HuH-7 (cell line): ENCODE measurements at places on chromosomes 3 and 15.

GRCh38 chr15:34791701-34792100, 3.6 kb downstream of the ACTC1 start:
- no peak for DNase-seq

- no peak for DNase-seq
Measured at GRCh38 chr15:98530570-98530969, 117.8 kb upstream of the IGF1R start.

DNA sequence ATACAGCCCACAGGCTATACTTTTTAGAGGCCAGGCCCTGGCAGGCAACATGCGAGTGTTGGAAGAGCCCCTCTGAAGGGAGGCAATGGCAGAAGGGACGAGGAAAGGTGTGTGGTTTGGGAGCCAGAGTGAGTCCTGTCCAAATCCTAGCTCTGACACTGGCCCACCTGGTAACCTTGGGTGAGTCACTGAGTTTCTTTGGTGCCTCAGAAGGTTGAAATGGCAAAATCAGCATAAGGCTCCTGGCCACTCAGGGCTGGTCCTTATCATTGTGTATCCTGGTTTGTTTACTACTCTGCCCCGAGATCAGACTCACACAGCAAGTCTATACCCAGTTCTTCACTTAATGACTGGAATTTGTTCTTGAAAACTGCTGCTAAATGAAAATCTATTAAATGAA, 71.4 kb upstream of the TLE3 start:
- DNase-seq: no peak

DNA sequence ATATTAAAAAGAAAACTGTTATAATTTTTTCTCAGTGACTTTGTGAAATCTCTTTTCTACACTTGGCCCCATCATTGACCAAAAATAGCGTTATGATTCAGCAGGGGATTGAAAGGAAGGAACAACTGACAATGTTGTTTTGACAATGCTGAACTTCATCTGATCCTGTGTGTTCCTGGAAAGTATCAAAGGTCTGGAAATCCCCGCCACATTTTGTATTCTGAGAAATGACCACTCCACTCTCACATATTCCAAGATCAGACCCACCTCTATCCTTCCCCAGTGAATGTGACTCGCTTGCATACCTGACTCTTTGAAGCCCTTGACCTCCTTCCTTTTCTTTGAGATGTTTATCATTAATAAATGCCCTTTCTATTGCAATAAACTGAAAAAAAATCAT, 9.7 kb upstream of the RIOX2 start:
- no peak for DNase-seq

DNA sequence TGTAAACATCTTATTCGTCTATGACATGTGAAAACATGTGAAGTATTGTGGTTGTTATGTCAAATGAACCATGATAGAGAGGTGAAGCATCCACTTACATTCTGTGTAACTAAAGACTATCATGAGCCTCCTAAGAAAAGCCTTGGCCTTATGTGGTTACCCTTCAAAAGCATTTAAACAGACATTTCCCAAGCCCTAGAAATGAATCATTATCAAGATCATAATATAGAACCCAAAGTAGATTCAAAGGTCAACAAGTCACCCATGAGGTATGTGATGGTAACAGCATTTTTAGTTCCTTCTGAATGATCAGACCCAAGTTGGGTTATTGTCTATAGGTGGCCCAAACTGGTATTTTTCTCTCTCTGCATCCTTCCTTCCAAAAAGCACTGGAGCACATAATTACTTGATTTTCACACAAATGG, 408.0 kb downstream of the TBL1XR1 start:
- DNase-seq: no peak

GRCh38 chr3:69647081-69647480, 92.2 kb upstream of the MITF start:
- DNase-seq: no peak

GRCh38 chr15:92638291-92638708, 17.3 kb downstream of the FAM174B start:
- no peak for DNase-seq

- no peak for DNase-seq
Measured at GRCh38 chr3:147269907-147270306, 136.4 kb downstream of the ZIC4 start.

- no peak for DNase-seq
Measured at GRCh38 chr3:29329986-29330890, 49.4 kb downstream of the RBMS3 start.

DNA sequence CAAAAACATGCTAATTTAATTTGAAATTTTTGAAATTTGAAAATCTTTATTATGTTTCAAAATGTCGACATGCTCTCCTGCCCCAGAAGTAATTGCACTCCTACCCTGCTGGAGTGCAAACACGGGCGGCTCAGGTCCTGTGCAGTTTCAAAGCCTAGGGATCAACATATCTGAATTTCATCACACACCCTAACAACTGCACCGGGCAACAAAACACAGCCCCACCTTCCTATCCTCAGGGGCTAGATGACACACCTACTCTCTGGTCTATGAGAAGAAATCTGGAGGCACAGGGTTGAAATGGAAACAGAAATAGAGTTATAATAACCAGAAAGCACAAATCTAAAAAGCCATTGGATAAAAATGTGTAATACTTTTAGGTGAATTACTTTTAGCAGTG, 61.4 kb downstream of the BFSP2 start:
- peak; percentile 75 for DNase-seq

DNA sequence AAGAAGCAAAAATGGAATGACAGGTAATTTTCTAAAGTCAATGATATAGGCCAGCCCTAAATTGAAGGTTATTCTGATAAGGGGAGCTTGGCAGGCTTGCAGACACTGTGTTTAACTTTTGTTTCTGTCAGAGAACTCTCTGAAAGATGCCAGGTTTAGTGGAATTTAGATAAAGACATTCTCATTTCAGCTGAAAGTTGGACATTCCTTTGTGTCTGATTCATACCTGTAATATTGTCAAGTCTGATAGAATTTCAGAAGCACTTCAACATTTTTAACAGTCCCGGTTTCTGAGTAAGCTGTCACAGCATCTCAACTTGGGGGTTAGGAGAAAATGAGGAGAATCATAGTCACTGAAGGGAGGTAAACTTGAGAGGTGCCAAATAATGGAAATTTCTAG, 84.0 kb downstream of the DIPK2A start:
- DNase-seq: no peak

DNA sequence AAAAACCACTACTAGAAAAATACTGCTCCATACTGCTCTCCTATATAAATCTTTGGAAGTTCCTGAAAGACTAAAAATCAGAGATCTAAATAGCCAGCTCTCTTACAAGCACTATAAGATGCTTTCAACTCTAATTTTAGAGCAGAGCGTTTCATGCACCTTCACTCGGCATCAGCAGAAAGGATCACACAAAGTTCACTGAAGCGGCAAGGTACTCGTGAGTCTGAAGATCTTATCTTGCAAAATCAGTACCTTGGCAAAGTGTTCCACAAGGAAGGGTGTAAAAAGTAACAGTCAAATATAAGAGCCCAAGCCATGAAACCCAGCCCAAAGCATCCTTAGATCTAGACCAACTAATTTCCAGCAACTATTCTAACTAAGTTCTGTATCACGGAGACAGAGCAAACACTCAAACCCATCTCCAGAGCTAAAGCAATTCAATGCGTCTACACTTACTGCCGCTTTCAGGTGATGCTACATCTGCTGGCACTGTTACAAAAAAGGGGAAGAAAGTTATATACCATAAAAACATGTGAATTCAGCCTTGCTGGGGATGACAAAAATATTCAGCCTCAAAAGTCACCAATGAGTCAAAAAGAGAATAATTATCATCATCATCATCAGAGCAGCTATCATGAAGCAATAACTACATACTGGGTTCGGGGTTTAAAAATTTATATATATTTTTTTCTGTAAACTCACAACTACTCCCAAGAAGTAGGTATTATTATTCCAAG, 16.3 kb downstream of the VPS39 start:
- no peak for DNase-seq

- no peak for DNase-seq
Measured at GRCh38 chr15:67142767-67143100, 77.3 kb downstream of the SMAD3 start.

GRCh38 chr3:38608086-38608775, 41.3 kb downstream of the SCN5A start:
- no peak for DNase-seq

GRCh38 chr3:154119951-154120350, 1.2 kb upstream of the ARHGEF26 start:
- DNase-seq: no peak

DNA sequence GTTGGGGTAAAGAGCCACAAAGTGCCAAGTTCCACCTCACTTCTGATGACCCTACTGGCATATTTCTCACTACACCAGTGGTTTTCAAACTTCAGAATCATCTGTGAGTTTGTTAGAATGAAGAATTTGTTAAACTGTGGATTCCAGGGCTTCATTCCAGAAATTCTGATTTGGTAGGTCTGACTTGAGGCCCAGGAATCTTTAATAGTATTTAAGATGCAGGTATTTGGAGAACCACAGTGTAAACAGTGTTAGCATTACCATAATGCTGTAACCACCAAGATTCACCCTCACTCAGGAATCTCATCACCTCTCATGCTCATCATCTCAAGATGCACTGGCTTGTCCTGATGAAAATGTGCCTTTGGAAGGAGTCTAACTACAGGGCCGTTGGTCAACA, 6.0 kb downstream of the KCNMB3 start:
- DNase-seq: no peak

- no peak for DNase-seq
Measured at GRCh38 chr3:25587526-25587925, 77.2 kb downstream of the TOP2B start.

DNA sequence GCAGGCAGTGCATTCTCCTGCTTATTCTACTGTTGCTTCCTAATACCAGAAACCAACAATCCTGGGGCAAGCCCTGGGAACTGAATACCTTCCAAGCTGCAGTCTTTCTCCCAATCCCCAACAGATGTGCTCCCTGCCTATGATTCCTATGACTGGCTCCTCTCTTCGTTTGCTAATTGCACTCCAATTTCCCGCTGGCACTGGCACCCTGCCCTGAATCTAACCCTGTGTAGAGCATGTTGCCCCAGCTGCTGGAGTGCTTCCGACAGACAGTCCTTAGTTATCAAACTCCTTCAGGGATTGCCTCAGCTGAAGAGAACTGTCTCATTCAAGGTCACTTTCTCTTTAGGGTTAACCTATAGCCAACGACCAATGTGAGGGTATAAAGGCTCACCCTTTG, 214.1 kb downstream of the NECTIN3 start:
- DNase-seq: no peak

GRCh38 chr3:35537265-35537664, 102.1 kb upstream of the ARPP21 start:
- no peak for DNase-seq

DNA sequence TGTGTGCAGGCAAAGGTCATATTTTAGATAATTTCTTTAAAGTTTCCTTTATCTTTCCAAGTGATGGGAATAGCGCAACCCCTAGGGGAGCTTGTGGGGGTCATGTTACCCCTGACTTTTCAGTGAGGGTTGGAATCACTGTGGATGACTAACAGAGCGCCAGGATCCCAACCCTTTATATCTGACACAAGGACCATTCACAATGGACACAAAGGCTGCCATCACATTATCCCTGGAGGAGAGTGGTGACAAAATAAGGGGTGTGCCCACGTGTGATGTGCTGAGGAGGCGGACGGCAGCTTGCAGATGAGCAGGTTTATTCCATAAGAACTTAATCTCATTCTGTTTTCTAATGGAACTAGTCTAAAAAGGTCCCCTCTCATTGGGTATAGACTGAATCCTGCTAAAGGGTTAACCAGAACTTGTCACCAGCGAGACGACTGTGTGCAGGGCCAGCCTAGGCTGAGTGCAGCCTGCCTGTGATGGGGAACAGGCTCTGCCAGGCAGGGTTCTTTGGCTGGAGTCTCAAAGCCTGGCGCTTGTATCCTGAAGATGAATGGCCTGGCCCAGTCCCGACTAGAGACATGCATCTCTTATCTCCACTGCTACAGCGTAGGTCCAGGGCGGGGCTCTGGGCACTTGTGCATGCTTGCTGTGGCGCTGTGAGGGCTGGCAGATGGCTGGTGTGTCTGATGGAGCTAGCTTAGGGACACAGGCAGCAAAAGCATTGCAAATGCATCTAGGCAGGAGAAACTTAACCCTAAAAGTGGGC, 50.2 kb downstream of the CHDH start:
- no peak for DNase-seq

GRCh38 chr3:98732286-98733052, 30.7 kb upstream of the ST3GAL6 start:
- DNase-seq: peak; percentile 89

DNA sequence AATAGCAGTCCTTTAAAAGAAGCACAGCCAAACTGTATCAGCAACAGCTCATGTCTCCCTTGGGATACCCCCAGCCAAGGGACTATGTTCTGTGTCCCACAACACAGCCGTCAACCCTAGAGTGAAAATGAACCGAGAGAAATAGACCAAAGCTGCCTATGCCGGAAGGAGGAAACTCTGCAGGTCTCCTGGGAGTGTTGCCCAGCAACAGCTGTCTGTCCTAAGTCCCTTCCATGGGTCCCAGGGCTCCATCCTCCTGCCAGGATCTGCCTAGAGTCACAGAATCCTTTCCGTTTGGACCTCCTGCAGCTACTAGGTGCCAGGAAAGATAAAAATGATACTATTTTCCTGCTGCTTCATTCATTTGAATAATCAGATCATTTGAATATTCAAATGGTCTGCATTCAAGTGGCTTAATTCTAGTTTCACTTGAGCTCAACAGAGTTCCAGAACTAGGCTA, 53.1 kb downstream of the TRANK1 start:
- no peak for DNase-seq

DNA sequence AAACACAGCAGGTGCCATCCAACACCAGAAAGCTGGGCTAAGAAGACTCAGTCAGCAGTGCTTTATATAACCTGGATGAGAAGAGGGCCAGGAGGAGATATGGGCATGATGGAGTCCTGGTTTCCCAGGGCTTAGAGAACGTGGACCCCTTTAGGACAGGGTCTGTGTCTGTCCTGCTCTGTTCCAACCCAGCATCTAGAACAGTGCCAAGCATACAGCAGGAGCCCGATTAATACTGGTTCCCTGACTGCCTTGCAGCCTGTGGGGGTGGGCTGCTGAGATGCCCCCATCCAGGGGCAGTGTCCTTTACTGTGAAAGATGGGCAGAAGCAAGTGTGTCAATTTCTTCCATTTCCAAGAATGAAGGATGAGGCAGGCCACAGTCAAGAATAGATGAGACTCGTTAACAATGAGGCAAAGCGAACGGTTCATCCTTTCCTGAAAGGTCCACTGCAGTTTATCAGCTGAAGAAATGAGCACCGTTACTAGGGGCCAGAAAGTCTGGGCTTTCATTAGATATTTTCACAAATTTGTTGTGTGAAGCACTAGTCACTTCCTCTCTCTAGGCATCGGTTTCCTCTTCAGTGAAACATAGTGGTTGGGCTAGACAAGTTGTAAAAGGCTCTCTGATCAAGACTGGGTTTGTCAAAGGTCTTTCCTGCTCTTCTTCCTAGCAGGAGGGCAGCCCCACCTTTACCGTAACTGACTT, 72.0 kb upstream of the HERC1 start:
- DNase-seq: no peak
